Skin of body (tissue), 3 donors: ENCODE measurements at places on chromosomes 6 and 20. TPM values are rescaled to one million over a fixed set of nuclear protein-coding genes. Genes with fewer than 3 reads are reported as not detected.

Gene OPN5
- not detected for total RNA-seq

Gene TFAP2C
- total RNA-seq = 22.8 TPM

Gene CD93
- 53.8 TPM for total RNA-seq

Gene ADGRF4
- 7.6 TPM for total RNA-seq

DNA sequence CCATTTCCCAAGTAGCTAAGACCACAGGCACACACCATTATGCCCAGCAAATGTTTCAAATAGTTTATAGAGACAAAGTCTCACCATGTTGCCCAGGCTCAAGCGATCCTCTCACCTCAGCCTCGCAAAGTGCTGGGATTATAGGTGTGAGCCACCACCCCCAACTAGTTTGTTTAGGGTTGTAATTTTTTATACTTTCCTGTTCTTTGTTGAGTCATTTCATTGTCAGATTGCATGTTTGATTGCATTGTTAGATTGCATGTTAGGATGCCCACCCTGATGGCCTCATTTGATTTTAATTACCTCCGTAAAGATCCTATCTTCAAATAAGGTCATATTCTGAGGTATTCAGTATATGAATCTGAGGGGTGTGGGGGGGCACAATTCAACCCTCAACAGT is 73.3 kb upstream of the SASH1 start:
- DNase-seq = no peak
